ENCODE measurements at places on chromosomes 4 and X.

DNA sequence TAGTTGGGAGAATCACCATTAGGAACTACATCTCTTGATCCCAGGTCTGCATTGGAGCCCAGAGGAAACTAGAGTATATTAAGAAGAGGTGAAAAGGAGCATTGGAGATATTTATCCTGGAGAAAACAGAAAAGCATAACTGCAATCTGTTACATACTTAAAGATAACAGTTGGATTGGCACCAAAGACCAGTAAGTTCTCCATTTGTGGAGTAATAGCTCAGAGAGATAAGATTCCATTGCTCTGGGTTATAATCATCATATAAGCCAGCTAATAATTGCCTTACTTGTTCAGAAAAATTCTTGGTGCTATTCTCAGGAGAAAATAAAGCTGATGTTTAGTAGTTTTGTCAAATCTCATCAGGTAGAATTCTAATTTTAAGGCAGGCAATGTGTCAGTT is 20.6 kb downstream of the GRPR start:
- DNase-seq = no peak

- no peak for DNase-seq
Observed at GRCh38 chr4:186733778-186734177, 10.1 kb upstream of the FAT1 start.

- DNase-seq = no peak
Observed at GRCh38 chr4:140296335-140297220, 76.9 kb upstream of the SCOC start.

- no peak for DNase-seq
Observed at GRCh38 chrX:30900227-30900626, 11.2 kb upstream of the TAB3 start.

DNA sequence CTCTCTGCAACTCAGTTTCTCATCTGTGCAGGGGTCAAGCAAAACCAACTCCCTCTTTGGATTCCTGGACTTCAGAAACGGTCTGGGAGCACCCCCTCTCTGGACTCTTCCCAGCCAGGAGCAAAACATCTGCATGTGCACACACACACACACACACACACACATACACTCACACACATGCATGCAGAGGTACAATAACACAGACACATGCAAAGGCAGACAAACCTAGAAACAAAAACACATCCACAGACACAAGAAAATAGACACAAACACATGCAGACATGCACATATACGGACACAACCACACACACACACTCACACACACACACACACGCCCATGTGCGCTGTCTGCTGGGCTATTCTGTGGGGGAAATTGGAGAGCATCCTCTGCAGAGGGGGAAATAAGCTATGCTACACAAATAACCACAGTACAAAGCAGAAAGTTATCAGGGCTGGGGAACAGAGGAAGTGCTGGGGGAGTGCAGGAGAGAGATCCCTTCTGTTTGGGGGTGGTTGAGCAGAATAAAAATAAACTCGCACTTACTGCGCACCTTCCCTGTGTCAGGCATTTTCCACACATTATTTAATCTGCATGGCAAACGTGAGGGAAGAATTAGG is 19.9 kb downstream of the IQSEC2 start:
- no peak for DNase-seq

DNA sequence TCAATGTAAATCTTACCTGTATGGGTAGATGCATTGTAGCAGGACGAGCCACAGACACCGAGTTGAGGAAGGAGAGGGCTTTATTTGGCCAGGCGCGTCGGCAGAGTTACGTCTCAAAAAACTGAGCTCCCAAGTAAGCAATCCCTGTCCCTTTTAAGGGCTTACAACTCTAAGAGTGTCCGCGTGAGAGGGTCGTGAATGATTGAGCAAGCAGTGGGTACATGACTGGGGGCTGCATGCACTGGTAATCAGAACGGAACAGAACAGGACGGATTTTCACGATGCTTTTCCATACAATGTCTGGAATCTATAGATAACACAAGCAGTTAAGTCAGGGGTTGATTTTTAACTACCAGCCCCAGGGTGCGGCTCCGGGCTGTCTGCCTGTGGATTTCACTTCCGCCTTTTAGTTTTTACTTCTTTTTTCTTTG is 524.9 kb upstream of the HTR2C start:
- no peak for DNase-seq

DNA sequence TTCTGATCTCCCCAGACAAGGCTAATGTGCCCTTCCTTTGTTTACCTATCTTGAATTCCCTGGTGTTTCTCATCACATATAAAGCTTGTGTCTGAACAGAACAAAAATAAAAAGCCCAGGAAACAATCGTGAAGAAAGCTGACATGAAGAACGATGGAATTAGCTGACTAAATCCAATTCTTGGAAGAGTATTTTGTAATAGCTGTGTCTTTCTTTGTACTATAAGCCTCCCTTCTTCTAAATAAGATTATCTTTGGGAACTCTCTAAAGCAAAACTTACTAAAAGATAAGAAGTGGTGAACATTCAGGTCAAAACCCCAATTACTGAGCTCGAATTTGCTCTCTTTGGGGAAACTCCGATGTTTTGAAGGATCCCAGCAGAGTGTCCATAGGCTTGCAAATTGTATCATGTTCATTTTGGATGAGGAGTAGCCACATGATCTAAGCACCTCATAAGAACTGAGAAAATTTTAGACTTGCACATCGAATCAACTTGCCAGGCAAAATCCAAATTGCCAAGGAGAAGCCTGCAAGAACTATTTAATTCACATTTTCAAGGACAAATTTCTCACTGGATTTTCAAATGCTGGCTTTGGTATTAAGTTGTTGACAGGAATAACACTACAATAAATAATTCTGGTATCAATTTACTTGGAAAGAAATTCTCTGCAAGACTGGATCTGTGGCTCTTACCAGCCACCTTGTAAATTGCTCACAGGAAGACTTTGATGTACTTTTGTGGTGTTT is 106.2 kb downstream of the LNX1 start:
- DNase-seq = no peak

- no peak for DNase-seq
Observed at GRCh38 chr4:15926486-15926885, 12.1 kb downstream of the FGFBP1 start.

DNA sequence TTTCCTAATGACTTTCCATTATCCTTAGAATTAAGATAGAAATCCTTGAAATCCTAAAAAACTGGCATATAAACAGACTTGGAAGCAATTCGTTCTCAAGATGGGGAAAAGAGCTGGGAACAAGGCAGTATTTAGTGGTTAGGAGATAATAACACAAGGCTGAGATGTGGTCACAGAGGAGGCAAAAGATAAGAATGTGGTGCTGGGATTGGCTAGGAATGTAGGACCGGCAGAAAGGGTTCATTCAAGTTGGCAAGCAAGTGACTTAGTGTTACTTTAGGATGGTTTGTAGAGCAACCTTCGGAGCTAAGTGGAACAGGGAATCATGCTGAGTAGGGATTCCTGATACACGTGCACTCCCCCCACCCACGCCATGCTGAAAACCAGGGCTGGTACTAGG is 121.9 kb upstream of the RPS6KA3 start:
- no peak for DNase-seq
